ENCODE measurements at places on chromosomes 5 and 9. TPM values are rescaled to one million over a fixed set of nuclear protein-coding genes. Genes with fewer than 3 reads are reported as not detected.

Gene CAPSL
- total RNA-seq: 1.0 TPM

Gene ADAMTS16
- total RNA-seq: not detected

GRCh38 chr9:114140850-114141249 is 14.5 kb upstream of the COL27A1 start:
- no peak for DNase-seq

- DNase-seq: no peak
Measured at GRCh38 chr9:26301659-26302058, 590.9 kb downstream of the CAAP1 start.
